ENCODE measurements at places on chromosomes 5 and 9.

GRCh38 chr9:83106263-83106662 lies 43.3 kb upstream of the RASEF start:
- DNase-seq, result no peak

DNA sequence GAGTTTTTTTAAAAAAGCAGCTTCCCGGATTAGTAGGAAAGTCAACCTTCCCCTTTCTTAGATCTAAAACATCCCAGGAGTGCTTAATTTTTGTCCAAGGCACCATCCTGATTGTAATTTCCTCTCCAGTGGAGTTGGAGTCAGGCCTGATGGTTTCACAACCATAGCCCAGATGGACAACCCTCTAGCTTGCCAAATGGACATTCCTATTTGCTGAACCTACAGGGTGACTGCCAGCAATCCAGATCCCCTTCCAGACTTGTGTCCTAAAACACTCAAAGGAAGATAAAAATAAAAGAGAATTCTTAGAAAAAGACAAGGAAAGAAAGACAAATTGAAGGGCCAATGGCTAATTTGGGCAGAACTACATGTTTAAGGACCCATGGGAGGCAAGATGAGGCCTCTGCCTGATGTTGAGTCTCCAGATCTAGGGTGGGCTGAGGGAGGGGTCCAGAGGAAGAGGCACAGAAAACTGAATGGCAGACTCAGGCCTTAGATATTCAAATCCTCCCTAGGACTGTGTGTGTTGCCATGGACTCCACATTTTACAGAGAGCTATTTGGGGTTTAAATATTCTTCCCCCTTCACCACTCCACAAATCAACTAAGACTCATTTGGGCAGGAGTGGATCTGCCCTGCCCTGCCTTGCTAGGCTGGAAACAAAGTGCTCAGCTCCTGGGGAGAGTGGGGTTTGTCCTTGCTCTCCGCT lies 38.5 kb upstream of the SLC44A1 start:
- no peak for DNase-seq

- no peak for DNase-seq
These were observed 43.5 kb downstream of the ADAMTS2 start for GRCh38 chr5:179301796-179302195.

GRCh38 chr9:136093346-136093986 lies 1.6 kb downstream of the NACC2 start:
- no peak for DNase-seq

- DNase-seq, result no peak
These were observed 363.5 kb downstream of the DEPDC1B start for GRCh38 chr5:60336491-60336890.

GRCh38 chr5:137186759-137187461 lies 312.2 kb downstream of the SPOCK1 start:
- DNase-seq, result no peak

DNA sequence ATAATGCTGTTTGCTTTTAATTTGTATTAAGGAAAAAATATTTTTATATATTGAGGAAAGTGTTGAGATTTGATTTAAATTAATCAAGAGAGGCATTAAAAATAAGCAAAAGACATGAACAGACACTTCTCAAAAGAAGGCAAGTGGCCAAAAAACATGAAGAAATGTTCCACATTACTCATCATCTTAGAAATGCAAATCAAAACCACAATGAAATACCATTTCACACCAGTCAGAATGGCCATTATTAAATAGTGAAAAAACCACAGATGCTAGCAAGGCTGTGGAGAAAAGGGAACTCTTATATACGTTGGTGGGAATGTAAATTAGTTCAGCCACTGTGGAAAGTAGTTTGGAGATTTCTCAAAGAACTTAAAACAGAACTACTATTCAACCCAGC lies 45.9 kb downstream of the RANBP17 start:
- DNase-seq, result no peak

DNA sequence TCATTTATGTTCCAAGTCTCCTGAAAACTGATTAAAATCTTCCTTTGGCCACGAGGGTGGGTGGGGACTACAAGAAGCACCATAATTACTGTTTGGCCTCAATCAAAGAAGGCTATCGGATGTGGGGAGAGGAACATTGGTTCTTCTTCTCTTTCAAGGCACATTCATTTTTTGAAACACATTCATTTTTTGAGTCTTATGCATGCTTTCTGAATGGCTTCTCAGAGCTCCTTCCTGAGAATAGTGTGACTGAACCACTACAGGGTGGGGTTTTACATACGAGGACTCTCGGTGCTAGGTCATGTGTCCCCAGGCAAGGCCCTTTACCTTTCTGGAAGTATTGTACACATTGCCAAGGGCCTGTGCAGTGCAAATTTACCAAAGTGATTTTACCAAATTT lies 7.0 kb upstream of the GRIA1 start:
- no peak for DNase-seq

GRCh38 chr9:101225271-101225670 lies 159.5 kb downstream of the BAAT start:
- no peak for DNase-seq

DNA sequence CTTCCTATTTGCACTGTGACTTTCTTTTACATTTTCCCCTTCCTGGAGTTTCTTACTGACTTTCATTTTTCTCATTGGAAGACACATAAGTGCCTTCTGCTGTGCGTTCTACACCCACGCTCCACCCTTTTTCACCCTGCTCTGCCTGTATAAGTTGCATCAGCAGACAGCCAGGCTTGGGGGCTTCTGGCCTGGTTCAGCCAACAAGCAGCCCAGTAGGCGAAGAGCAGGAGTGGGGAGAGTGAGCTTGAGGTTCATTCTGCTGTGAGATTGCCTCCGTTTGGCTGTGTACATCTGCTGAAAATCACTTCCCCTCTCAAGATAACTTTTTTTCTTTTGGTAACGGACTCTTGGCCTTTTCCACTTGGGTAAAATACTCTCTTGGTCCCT lies 38.4 kb downstream of the RASGRF2 start:
- no peak for DNase-seq

DNA sequence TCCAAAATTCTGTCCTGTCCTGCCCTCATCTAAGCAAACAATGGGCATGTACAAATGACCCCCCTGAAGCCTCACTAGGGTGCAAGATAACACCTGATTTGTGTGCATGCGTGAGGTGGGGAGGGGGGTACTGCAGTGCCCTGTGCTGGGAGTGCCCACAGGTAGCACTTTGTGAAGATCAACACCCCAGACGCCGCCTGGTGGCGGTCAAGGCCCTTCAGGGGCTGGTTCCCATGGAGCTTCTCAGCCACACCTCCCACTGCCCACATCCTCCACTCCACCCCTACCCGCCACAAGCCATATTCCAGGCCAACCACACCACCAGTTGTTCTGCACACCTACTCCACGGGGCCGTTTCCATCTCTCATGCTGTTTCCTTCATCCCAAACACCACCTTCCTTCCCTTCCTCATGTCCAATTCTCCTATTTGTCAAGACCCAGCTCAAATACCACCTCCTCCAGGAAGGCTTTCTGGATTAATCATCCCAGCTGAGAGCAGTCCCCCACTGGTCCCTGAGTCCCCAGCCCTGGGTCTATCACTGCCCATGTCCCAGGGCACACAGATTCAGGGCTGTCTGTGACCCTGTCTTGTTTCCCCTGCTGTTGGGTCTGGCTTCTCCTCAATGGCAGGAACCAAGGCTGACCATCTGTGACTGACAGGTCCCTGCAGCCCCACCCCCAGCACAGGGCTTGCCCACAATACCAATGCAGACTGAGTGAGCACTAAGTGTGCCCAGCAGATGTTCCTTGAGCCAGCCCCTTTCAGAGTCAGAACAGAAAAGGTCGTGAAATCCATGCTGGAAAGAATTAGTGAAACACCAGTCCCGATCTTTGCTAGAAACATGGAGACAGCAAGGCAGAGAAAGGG lies 178.4 kb downstream of the PAX5 start:
- DNase-seq, result no peak

GRCh38 chr5:124574521-124575436 lies 171.7 kb downstream of the ZNF608 start:
- DNase-seq, result peak; percentile 14

GRCh38 chr5:112795944-112796678 lies 58.4 kb downstream of the APC start:
- no peak for DNase-seq

GRCh38 chr5:40909264-40909663 lies at the start of gene C7:
TSS of gene C7 (plus strand) at chr5:40909497. CDS start at chr5:40909611, 114 bp downstream.
- DNase-seq, result no peak

DNA sequence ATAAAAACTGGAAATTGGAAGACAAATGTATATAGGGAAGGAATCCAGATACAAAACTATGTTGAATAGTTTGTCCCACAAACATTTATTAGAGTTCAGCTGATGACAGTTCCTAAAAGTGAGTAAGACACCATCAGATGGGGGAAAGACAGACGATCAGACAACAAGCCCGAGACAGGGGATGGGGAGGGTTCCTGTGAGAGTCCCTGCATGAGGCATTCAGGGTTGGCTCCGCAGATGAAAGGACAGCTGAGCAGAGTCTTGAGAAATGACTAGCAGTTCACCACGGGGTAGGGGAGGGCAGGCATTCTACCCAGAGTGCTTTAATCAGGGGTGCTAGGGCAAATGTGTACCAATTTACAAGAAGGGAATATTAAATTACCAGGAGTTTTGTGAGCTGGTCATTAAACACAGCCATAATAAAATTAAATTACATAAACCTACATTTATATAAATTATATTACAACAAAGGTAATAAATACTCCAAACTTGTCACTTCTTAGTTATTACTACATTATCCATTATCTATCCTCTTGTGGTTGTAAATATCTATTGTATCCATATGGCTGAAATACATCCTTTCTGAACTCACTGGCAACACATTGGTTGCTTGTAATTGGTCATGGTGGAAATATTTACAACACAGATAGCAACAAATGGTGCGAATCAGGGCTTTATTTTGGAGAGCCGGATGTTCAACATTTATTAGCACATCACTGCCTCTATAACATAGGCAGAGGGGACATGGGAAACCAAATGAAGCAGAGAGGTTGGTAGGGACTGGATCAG lies 27.8 kb downstream of the TNFSF15 start:
- DNase-seq, result no peak

DNA sequence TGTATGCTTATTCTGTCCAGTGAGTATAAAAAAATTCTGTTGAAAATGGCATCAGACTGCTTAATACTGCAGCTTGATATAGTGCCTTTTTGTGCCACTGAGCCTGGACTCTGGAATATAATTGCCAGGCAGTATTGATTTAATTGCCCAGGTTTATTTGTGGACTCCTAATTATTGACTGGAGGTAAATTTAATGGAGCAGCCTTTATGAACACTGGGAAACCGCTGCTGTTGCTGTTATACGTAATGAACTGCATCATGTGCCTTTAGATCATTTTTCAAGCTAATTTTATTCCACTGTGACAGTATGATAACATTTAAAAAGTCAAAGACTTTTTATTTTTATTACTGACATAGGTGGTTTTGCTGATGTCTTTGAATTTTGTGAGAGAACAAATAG lies 90.2 kb upstream of the SH3GL2 start:
- DNase-seq, result no peak

DNA sequence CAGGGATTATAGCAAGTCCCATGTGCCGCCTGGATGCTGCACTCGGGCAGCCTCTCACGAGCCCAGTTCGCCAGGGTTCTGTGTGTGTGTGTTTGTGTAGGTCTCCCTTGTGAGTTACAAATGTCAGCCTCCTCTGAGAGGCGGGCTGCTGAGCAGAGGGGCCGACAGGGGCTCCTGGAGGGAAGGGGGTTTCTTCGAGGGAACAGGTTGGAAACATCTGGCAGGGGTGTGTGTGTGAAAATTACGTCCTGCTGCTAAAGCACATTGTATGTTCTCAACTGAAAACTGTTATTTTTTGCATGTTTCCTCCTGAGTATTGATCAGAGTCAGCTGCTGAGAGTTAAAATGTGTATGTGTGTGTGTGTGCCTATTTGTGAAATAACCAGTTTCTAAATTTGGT lies 9.7 kb downstream of the GALNT10 start:
- DNase-seq, result no peak

DNA sequence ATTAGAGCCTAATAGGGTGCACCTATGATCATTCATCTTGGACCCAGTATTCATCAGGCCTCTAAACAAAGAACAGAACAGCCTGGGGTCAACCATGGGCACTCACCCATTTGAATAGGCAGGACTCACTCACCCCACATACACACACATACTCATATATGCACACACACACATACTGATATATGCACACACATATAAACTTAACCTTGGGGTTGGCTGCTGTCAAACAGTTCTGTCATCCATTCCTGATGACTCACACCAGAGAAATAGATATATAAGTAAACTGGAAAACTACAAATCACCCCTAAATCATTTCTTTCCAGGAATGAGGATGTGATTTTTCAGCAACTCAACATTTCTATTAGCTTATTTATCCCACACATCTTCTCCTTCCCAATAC lies 51.3 kb downstream of the ARL15 start:
- DNase-seq, result no peak

DNA sequence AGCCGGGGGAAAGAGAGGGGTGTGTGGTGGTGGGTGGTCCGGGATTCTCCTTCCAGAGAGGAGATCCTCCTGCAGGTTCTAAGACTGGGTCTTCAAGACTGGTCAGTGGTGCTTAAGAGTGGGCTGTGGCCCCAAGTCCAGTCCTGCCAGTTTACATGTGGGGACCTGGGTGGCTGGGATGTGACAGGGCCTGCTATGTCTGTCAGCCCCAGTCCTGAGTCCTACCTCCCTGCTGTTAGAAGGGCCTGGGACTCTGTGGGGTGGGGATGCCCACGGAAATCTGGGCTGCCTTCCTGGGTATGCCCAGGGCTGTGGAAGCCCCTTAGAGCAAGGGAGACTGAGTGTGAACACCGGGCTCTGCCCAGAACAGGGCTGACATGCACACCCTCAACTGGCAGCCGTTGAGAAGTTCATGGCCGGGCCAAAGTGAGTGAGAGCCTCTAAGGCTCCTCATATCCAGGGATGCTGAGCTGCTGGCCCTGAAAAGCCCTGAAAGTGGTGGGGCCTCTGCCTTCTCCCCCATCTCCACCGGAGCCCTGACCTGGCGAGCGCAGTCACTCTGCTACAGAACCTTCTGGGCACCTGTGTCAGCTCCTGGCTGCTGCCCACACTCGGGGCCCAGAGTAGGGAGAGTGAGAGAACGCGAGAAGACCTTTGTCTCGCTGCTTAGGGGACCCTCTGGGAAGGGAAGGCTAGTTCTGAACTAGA lies 1.7 kb downstream of the PHF2 start:
- DNase-seq, result no peak
